ENCODE measurements at places on chromosomes 6 and 20.

- DNase-seq, result no peak
Observed at GRCh38 chr20:25229486-25230165, 18.3 kb upstream of the PYGB start.

- DNase-seq, result no peak
Observed at GRCh38 chr6:121651420-121651819, 216.0 kb downstream of the GJA1 start.

GRCh38 chr6:30839671-30840070, 44.6 kb upstream of the DDR1 start:
- no peak for DNase-seq

GRCh38 chr6:104613416-104614001, 246.2 kb downstream of the HACE1 start:
- no peak for DNase-seq

DNA sequence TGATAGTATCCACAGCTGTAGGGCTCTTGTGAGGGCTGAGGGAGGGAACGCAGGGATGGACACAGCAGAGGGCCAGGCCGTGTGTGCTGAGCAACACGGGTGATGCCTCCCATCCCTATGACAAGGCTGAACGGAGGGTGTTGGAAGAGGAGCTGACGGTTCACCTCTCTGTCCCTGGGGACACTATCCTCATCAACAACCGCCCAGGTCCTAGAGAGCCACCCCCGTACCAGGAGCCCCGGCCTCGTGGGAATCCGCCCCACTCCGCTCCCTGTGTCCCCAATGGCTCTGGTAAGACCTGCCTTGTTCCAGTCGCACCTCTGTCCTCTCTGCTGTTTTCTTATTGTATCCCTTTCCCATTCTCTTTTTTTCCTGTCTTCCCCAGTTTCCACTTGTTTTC, 10.1 kb downstream of the DDR1 start:
- DNase-seq, result no peak

DNA sequence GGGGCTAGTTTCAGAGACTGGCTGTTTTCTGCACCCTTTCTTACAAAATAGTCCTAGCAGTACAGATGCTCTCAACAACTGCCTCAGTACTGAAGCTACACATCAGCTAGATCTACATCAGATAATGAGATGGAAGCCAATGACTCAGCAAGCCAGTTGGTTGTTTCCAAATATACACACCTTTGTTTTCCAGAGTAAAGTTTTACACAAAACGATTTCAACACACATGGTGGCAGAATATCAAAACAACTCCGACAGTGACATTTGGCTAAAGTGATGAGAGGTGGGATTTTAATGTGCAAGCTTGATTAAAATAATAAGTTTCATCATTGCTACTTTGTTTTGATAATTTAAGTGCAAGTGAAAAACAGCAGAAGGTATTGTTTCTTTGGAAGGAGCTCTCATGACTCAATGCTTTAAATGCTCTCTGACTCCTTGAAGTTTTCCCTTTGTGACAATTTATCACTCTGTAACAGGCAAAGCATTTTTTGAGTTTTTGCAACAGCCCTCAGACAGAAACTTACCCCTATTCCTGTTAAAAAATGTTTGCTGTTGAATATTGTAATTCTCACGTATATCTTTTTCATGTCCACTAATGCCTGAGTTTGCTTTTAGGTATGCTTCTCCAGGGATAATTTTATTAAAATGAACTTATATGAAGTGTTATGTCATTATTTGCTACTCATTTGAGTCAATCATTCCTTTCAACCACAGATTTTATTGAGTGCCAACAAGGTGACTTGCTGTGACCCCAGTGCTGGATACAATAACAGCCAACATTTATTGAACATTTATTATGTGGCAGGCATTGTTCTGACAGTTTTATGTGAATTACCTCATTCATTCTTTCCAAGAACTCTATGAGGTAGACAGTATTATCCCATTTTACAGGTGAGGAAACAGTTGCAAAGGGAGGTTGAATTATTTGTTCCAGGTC, 882.0 kb downstream of the TFAP2A start:
- DNase-seq, result peak; percentile 30
